ENCODE measurements at places on chromosomes 3 and 15.

GRCh38 chr3:106191211-106191610 lies 322.4 kb upstream of the CBLB start:
- no peak for DNase-seq

DNA sequence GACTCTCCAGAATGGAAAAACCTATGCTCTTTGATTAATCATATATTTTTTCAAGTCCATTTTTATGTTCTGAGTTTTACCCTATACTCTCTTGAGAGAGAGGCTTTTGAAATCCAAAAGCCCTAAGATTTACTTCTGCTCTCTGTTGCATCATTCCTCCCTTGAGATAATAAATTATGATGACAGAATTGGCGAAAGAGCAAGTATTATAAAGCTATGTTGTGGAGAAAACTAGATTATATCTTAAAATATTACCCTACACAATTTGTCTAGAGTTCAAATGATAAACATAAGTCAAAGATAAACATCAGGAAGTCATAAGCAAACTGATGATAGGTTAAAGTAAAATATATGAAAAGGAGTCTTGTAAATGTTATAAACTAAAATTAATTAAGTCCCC lies 293.4 kb upstream of the MME start:
- DNase-seq = no peak

DNA sequence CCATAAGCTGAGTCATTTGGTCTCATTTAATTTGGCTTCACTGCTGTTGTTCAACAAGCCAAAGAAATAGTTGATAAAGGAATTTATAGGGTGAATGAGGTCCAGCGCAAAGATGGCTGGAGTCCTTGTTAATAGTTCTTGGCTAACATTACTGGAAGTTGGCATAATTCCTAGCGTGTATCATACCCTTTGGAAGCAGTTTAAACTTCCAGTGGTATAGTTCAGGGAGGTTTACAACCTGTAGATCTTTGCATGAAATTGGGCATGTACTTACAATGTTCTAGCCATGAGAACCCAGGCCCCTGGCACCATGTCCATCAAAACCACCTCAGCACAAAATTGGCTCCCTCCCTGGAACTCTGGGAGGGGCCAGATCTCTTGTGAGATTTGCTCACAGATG lies 380.8 kb downstream of the LRTM1 start:
- no peak for DNase-seq

DNA sequence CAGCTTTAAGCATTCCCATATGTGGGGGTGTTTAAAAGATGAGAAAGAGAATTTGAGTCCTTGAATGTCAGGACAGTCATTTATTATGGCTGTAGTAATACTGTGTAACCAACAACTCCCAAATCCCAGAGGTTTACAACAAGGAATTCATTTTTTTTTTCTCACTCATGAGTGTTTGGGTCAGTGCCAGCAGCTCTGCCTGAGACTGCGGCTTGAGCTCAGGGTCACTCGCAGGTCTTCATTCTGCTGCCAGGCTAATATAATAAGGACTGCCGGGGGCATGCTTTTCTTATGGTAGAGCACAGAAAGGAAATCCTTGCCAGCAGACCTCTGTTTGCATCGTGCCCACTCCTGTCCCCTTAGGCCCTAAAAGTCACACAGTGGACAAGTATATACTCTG lies 277.9 kb upstream of the LMCD1 start:
- peak; percentile 1 for DNase-seq

GRCh38 chr3:16255726-16256125 lies 9.0 kb downstream of the DPH3 start:
- DNase-seq = peak; percentile 37

DNA sequence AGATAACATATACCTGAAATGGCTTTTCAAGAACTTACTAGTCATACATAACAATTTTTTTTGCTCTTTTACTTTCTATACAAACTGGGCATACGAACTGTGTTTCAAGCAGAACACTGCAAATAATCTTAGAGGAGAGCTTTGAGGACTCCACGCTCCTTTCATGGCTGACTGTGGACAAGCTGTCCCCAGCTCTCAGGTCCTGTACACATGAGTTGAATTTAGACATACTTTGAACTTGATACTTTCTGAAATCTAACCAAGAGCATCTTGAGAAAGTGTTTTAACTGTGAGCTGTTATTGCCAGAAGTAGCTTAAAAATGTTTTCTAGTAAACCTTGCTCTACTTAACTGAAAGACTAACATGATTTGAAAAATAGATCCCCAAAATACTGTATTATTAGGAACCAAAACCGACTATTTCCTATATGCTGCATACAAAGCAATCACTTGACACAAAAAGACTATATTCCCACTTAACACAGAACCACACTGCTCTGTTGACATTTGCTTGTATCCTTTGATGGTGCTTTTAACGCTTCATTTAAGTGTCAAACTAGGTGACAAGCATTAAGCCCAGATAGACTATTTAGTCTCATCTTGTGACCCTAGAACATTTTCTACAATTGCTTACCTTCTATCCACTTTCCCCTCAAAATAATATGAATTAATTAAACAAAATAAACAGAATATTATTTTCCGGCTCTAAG lies 755.8 kb downstream of the ROBO1 start:
- DNase-seq = no peak
